ENCODE measurements at places on chromosomes 3 and 15.
A peak's percentile ranks its signal among the peaks of the same experiment; 100 is the strongest.

GRCh38 chr3:119662604-119663373, 2.4 kb upstream of the POPDC2 start:
- no peaks in the 10 kb centered on the region for H3K27me3 ChIP-seq
- no peaks in the 10 kb centered on the region for H3K36me3 ChIP-seq
- DNase-seq, result no peak
- H3K4me3 ChIP-seq, result no peak overlapping the region
- H3K4me1 ChIP-seq, result peaks cover 11% of the 10 kb centered on the region

DNA sequence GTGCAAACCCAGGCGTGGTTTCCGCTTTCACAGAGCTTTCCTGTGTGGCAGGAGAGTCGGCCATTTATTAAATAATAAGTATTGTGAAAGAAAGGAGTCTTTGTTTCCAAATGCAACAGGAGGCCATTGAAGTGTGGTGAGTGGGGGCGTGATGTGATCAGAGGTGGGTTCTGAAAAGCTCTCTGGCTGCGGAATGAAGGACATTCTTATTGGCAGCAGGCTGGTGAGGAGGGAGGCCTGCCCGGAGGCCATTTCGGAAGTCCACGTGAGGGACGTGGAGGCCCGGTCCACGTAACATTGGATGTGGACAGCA, 11.1 kb downstream of the ARNT2 start:
- no peak for DNase-seq
- peaks cover 21% of the 10 kb centered on the region for H3K4me1 ChIP-seq
- H3K27ac ChIP-seq, result peak overlapping the region; percentile 59
- H3K36me3 ChIP-seq, result no peaks in the 10 kb centered on the region

DNA sequence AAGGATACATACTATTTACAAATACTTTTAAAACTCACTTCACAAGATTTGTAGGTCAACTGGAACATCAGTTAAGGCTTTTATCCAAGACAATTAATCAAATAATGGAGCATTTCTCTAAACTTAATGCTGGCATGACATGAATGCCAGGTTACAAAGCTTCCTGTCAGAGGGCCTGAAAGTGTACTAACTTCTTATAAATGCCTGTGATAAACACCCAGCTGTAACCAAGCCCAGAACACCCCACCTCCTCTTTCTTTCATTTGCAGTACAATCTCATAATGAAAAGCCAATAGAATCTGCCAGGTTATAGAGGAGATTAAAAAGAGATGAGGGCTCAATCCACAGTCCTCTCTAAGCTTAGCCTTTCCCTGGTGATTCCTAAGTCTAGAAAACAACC, 214.4 kb downstream of the OSBPL10 start:
- H3K27me3 ChIP-seq, result no peaks in the 10 kb centered on the region
- H3K27ac ChIP-seq, result no peak overlapping the region
- no peak overlapping the region for H3K4me3 ChIP-seq

- H3K4me3 ChIP-seq, result no peak overlapping the region
- peaks cover 5% of the 10 kb centered on the region for H3K36me3 ChIP-seq
- no peak for DNase-seq
- H3K27me3 ChIP-seq, result no peaks in the 10 kb centered on the region
- H3K27ac ChIP-seq, result no peak overlapping the region
- H3K4me1 ChIP-seq, result peaks cover 90% of the 10 kb centered on the region
Measured at GRCh38 chr3:185929192-185930151, 8.3 kb downstream of the TRA2B start.

- no peaks in the 10 kb centered on the region for H3K27me3 ChIP-seq
- no peaks in the 10 kb centered on the region for H3K36me3 ChIP-seq
- no peak overlapping the region for H3K27ac ChIP-seq
- H3K4me3 ChIP-seq, result no peak overlapping the region
- peaks cover 17% of the 10 kb centered on the region for H3K4me1 ChIP-seq
- peak; percentile 81 for DNase-seq
Measured at GRCh38 chr3:73513260-73513659, 111.5 kb downstream of the PDZRN3 start.

GRCh38 chr15:40323953-40324937, 753 bp downstream of the INAFM2 start:
- no peaks in the 10 kb centered on the region for H3K36me3 ChIP-seq
- peak overlapping the region; percentile 48 for H3K27ac ChIP-seq
- H3K4me3 ChIP-seq, result peak overlapping the region; percentile 32
- peaks cover 50% of the 10 kb centered on the region for H3K4me1 ChIP-seq
- no peaks in the 10 kb centered on the region for H3K27me3 ChIP-seq

GRCh38 chr3:16430717-16431630, 82.5 kb downstream of the RFTN1 start:
- no peaks in the 10 kb centered on the region for H3K27me3 ChIP-seq
- H3K4me1 ChIP-seq, result no peaks in the 10 kb centered on the region
- H3K27ac ChIP-seq, result no peak overlapping the region
- H3K4me3 ChIP-seq, result no peak overlapping the region
- no peak for DNase-seq

DNA sequence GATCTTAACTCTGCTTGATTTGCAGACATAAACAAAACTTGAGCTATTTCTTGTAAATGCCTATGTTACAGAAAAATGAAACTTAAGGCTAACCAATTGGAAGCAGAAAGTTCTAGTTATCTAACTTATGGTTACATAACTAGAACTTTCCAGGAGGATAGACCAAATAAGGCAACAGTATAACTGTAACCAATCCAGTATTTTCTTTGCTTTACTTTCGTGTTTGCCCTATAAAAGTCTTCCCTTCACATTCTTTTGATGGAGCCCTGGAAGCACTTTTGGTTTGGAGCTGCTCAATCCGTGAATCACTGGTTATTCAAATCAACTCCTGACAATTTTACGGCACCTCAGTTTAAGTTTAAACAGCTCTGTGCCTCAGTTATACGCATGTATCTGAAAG, 164.6 kb downstream of the SUCLG2 start:
- H3K4me1 ChIP-seq, result peaks cover 19% of the 10 kb centered on the region
- H3K4me3 ChIP-seq, result no peak overlapping the region
- no peaks in the 10 kb centered on the region for H3K36me3 ChIP-seq
- no peaks in the 10 kb centered on the region for H3K27me3 ChIP-seq
- no peak overlapping the region for H3K27ac ChIP-seq

- H3K36me3 ChIP-seq, result no peaks in the 10 kb centered on the region
- no peak overlapping the region for H3K27ac ChIP-seq
Measured at GRCh38 chr3:58494107-58494506, 2.2 kb downstream of the KCTD6 start.

- DNase-seq, result peak; percentile 79
- peaks cover 45% of the 10 kb centered on the region for H3K4me1 ChIP-seq
- no peaks in the 10 kb centered on the region for H3K27me3 ChIP-seq
- peak overlapping the region; percentile 74 for H3K27ac ChIP-seq
Measured at GRCh38 chr3:124664804-124665203, 65.4 kb upstream of the UMPS start.

DNA sequence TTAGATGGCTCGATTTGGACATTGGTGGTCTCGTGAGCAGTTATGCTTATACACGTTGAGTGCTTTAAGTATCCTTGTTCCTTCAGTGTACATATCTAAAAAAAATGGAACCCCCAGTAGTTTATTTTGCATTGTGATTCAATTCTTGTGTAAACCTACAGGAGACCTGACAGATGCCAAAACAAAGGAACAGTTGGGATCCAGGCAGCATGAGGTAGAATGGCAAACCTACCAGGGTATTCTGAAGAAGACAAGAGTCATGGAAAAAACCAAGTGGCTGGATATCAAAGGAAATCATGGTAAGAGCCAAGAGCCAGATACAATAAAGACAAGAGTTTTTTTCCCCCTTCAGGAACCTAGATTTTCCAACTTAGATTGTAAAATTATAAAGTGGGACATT, 2.0 kb downstream of the TMEM62 start:
- H3K36me3 ChIP-seq, result peaks cover 5% of the 10 kb centered on the region
- no peak for DNase-seq
- peaks cover 19% of the 10 kb centered on the region for H3K4me1 ChIP-seq
- no peaks in the 10 kb centered on the region for H3K27me3 ChIP-seq
- no peak overlapping the region for H3K4me3 ChIP-seq

DNA sequence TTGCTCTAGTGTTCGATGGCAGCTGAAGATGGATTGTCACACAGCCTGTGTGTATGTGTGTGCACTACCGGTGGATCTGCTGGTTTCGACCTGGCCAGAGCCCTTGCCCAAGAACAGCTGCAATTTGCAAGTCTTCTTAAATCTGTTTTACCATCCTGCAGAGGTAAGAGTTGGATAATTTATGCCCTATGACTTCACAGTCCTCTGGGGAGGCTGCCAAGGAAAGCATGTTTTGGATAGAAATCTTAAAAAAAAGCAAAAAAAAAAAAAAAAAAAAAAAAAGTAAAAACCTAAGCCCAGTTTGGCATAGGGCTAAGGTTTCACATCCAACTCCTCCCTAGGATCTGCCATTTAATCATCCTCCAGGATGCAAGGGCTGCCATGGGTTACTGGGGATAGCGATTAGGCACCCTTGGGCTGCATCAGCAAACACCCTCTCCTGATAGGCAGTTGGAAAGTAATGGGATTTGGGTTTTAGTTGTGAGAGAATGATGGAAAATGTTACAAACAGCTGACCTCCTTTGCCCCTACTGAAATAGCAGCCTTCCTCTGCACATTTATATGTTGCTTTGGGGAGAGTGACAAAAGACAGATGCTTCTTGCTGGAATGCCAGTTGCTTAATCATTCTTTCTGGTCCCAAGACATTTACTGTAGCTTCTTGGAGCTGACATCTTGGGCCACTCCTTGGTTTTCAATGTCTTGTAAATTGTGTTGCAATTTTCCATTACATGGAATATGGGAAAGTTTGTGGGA, 35.4 kb downstream of the CD200R1L start:
- H3K27ac ChIP-seq, result no peak overlapping the region
- H3K27me3 ChIP-seq, result no peaks in the 10 kb centered on the region
- H3K4me3 ChIP-seq, result no peak overlapping the region
- DNase-seq, result peak; percentile 24
- H3K36me3 ChIP-seq, result no peaks in the 10 kb centered on the region

DNA sequence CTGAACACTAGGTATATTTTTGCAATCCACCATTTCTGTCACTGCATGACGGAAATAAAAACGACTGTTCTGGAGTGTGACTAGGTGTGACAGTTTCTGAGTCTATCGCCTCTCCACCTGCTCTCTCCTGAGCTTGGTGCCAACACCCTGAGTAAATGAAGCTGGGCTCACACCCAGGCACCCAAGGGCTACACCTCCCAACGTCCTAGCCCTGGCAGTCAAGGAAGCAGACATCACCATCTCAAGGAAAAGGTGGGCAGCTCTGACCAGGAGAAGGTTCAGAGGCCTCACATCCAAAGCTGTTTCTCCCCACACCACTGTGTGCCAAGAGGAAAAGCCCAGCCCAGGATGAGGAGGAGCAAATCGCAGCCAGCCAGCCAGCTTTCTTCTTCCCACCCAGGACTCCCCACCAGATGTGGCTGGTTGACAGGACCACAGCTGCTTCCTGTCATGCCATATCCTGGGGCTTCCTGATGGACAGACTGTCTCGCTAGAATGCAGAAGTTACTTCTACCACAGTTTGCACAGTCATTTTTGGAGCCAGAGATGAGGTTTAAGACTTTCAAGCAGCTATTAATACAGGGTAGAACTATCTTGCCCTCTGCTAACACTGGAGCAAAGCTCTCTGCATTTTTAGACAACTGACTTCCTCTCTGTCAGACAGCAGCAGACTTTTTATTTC, 3.3 kb downstream of the SCAMP2 start:
- no peaks in the 10 kb centered on the region for H3K36me3 ChIP-seq
- H3K27ac ChIP-seq, result peak overlapping the region; percentile 68
- H3K4me3 ChIP-seq, result no peak overlapping the region
- peak; percentile 33 for DNase-seq
- no peaks in the 10 kb centered on the region for H3K27me3 ChIP-seq

DNA sequence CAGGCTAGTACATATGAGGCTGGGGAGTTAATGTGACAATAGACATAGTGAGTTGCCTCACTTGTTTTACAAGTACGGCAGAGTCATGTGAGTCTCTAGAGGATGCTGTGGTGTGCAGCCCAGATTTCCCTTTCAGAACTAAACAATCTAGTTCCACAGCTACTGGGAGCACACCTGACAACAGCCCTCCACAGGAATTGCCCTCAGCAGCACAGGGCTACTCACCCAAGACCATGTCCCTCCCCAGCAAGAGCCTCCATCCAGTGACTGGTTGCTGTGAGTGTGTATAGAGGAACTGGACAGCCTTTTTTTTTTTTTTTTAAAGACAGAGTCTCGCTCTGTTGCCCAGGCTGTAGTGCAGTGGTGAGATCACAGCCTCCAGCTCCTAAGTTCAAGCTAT, 40.2 kb upstream of the UBE2E2 start:
- H3K36me3 ChIP-seq, result no peaks in the 10 kb centered on the region
- H3K4me1 ChIP-seq, result no peaks in the 10 kb centered on the region
- no peaks in the 10 kb centered on the region for H3K27me3 ChIP-seq
- no peak overlapping the region for H3K4me3 ChIP-seq
- DNase-seq, result no peak

DNA sequence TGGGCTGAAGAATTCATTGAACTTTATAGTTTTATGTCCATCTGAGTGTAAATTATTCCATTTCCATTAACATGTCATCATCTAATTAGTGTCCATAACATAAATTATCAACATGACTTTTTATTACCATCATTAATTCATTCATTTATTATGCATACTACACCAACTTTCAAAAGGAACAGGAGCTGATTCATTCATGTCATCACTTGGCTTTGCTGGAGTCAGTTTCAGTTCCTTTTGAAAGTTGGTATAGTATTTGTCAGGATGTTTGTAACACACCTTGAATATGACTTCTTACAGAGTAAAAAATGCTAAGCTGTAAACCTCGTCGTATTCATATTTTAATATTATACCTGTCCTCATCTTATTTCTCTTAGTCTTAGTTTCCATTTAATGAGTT, 298.0 kb upstream of the RBMS3 start:
- H3K4me1 ChIP-seq, result no peaks in the 10 kb centered on the region
- H3K4me3 ChIP-seq, result no peak overlapping the region
- no peaks in the 10 kb centered on the region for H3K36me3 ChIP-seq
- H3K27me3 ChIP-seq, result no peaks in the 10 kb centered on the region

DNA sequence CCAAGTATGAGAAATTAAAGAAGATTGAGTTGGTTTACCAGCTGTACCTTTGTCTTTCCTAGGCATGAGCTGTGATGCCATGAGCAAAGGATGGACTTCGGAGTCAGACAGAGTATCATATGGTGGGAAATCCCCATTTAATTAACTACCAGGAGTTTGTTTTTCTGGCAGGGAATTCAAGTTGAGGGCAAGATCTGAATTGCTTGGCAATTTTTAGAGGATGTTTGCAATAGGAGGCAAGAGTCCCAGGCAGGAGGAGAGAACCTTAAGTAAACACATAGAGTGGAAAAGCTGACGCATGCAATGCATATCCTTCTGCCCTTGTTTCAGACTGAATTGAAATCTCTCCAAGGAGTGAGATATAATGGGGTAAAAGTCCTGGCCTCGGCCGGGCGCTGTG, 569.7 kb upstream of the MDFIC2 start:
- H3K36me3 ChIP-seq, result no peaks in the 10 kb centered on the region
- H3K4me3 ChIP-seq, result no peak overlapping the region
- no peak overlapping the region for H3K27ac ChIP-seq
- H3K27me3 ChIP-seq, result no peaks in the 10 kb centered on the region

- DNase-seq, result no peak
- no peak overlapping the region for H3K27ac ChIP-seq
- H3K4me3 ChIP-seq, result no peak overlapping the region
- H3K4me1 ChIP-seq, result no peaks in the 10 kb centered on the region
- peaks cover 5% of the 10 kb centered on the region for H3K27me3 ChIP-seq
Measured at GRCh38 chr15:33425142-33425541, 114.4 kb downstream of the RYR3 start.

- H3K36me3 ChIP-seq, result no peaks in the 10 kb centered on the region
- no peaks in the 10 kb centered on the region for H3K27me3 ChIP-seq
- H3K4me1 ChIP-seq, result no peaks in the 10 kb centered on the region
- H3K4me3 ChIP-seq, result no peak overlapping the region
- no peak for DNase-seq
Measured at GRCh38 chr3:173938616-173939015, 541.1 kb downstream of the NLGN1 start.

GRCh38 chr15:86906376-86906775, 826.7 kb downstream of the AGBL1 start:
- H3K27me3 ChIP-seq, result no peaks in the 10 kb centered on the region
- DNase-seq, result no peak
- no peak overlapping the region for H3K4me3 ChIP-seq
- no peaks in the 10 kb centered on the region for H3K4me1 ChIP-seq
